Activated CD4-positive, alpha-beta memory T cell treated with anti-CD3 and anti-CD28 coated beads, Interleukin-2, amount 10 ng/mL, durations not matched to agents 7 days and 5 days (primary cell): ENCODE measurements at places on chromosomes 5 and 9. TPM values are rescaled to one million over a fixed set of nuclear protein-coding genes. Genes with fewer than 3 reads are reported as not detected.

Gene IGFBPL1
- total RNA-seq: not detected

Gene TMEM171
- total RNA-seq: not detected

Gene GABRP
- not detected for total RNA-seq

Gene AGXT2
- total RNA-seq: not detected

Gene ELOVL7
- 1.1 TPM for total RNA-seq

Gene AKNA
- 355 TPM for total RNA-seq

Gene INSL6
- total RNA-seq: not detected
